ENCODE measurements at places on chromosomes 12 and 14. TPM values are rescaled to one million over a fixed set of nuclear protein-coding genes. Genes with fewer than 3 reads are reported as not detected.

GRCh38 chr14:71415404-71415690, 508.1 kb downstream of the PCNX1 start:
- H3K4me1 ChIP-seq = peaks cover 32% of the 10 kb centered on the region
- no peak overlapping the region for H3K27ac ChIP-seq
- H3K27me3 ChIP-seq = no peaks in the 10 kb centered on the region
- peaks cover 6% of the 10 kb centered on the region for H3K36me3 ChIP-seq
- H3K4me3 ChIP-seq = no peak overlapping the region
- DNase-seq = no peak

DNA sequence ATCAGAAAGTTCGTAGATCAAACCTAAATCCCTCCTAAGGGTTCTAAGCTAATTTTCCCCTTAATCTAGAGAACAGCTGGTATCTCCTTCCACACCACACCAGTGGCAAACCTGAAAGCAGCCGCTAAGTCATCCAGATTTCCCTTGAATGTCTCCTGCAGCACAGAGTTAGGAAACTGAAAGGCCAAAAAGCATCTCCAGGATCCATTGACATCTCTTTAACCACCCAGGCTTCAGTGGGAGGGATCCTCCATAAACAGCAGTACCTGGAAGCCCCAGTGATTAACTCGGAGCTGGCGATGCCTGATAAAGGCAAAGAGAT, 47.6 kb downstream of the CRACR2A start:
- H3K36me3 ChIP-seq = peaks cover 9% of the 10 kb centered on the region
- no peak for DNase-seq
- no peaks in the 10 kb centered on the region for H3K4me1 ChIP-seq

DNA sequence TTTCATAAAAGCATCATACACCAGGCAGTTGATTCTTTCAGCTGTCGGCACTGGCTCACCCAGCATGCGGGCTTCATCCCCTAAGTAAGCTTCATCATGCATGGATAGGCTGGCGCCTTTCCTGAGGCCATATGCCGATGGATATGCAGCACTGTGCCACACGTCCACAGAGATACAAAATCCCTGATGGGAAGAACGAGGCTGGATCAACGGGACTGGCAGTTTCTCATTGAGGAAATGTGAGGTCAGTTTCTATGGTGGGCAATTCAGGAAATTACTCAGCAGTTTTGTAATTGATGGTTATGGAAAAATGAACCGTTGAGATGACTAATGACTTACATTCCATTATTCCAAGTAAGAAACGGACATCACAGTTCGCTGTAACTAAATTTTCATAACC, 453.8 kb downstream of the TMEM121 start:
- no peaks in the 10 kb centered on the region for H3K36me3 ChIP-seq
- H3K27me3 ChIP-seq = no peaks in the 10 kb centered on the region

DNA sequence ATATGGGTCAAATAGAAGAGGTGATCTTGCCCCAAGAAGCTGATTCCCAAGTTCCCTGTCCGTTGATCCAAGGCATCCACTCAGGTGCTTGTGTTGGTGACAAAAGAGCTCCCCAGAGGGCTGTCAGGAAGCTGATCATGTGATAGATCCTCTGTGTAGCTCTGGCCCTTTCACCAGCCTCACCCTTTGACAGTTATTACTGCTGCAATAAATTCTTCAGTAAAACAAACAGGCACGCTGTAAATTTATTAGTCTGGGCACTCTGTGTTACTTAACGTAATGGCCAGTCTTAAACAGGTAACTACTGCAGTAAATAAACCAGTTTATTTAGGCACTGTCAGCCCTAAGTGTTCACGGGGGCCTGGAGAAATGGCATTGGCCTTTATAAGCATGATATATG, 473.9 kb downstream of the BCL11B start:
- H3K36me3 ChIP-seq = peaks cover 2% of the 10 kb centered on the region
- DNase-seq = no peak
- no peaks in the 10 kb centered on the region for H3K27me3 ChIP-seq
- no peaks in the 10 kb centered on the region for H3K4me1 ChIP-seq

The RGS6 gene
- total RNA-seq = 2.5 TPM

The HSPB8 gene
- total RNA-seq = not detected

- no peaks in the 10 kb centered on the region for H3K36me3 ChIP-seq
- no peak overlapping the region for H3K27ac ChIP-seq
- no peak overlapping the region for H3K4me3 ChIP-seq
- DNase-seq = no peak
- peaks cover 70% of the 10 kb centered on the region for H3K27me3 ChIP-seq
Observed at GRCh38 chr12:95764848-95765247, 25.7 kb downstream of the NTN4 start.

DNA sequence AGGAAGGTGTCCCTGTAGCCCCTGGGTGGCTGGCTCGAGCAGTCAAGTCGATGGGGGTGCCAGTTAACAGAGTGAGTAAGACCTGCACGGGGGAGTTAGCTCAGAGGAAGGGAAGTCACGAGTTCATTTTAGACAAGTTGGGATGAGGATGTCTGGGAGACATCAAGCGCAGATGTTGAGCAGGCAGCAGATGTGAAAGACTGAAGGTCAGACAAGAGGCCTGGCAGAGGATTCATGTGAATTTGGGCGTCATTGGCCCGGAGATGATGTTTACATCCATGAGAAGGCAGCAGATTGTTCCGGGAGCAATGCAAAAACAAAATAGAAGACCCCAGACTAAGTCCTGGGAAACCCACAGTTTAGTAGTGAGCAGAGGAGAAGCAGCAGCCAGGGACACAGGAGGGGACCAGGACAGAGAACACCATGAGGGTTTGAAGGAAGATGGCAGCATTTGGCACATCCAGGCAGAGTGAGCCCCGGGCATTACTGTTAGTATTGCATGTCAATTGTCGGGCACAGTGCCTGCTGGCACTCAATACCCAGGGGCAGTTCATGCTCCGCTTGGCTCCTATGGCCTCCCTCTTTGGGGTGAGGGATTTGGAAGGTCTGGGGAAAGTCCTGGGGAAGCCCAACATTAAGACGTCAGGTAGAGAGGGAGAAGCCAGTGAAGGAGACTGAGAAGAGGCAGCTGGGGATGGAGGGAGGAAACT, 15.1 kb downstream of the LTBP2 start:
- H3K27me3 ChIP-seq = no peaks in the 10 kb centered on the region
- no peak overlapping the region for H3K27ac ChIP-seq
- no peaks in the 10 kb centered on the region for H3K4me1 ChIP-seq
- H3K4me3 ChIP-seq = no peak overlapping the region
- no peak for DNase-seq

- H3K4me3 ChIP-seq = no peak overlapping the region
- no peak for DNase-seq
- H3K4me1 ChIP-seq = peaks cover 21% of the 10 kb centered on the region
Observed at GRCh38 chr12:2297004-2297403, 244.2 kb downstream of the CACNA1C start.

GRCh38 chr14:65824285-65824977, 411.9 kb downstream of the FUT8 start:
- DNase-seq = peak; percentile 60
- no peak overlapping the region for H3K4me3 ChIP-seq
- H3K36me3 ChIP-seq = no peaks in the 10 kb centered on the region
- no peaks in the 10 kb centered on the region for H3K27me3 ChIP-seq
- no peaks in the 10 kb centered on the region for H3K4me1 ChIP-seq

DNA sequence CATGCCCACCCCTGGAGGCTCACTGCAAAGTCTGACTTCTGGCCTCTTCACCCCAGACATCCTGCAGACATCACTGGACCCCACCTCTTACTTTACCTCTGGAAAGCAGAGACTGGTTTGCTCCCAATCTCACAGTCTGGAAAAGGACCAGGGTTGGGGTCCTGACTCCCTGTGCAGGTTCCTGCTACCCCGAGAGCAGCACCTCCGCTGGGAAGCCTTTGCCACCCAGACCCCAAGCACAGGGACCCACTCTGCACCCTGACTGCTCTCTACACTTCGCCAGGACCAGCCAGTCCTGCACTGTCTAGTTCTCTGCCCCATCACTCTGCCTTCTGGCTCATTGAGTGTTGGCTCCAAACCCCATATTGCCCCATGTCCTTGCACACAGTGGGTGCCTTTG, 16.0 kb downstream of the FOXN4 start:
- H3K27ac ChIP-seq = no peak overlapping the region
- DNase-seq = no peak
- H3K36me3 ChIP-seq = no peaks in the 10 kb centered on the region
- H3K27me3 ChIP-seq = peaks cover 24% of the 10 kb centered on the region
- no peak overlapping the region for H3K4me3 ChIP-seq

The SIRT4 gene
- 4.9 TPM for total RNA-seq

The TSPAN19 gene
- not detected for total RNA-seq

GRCh38 chr14:92659765-92660561, 88.5 kb downstream of the LGMN start:
- no peak for DNase-seq
- H3K4me3 ChIP-seq = no peak overlapping the region
- peaks cover 80% of the 10 kb centered on the region for H3K4me1 ChIP-seq

- H3K27ac ChIP-seq = no peak overlapping the region
- no peaks in the 10 kb centered on the region for H3K4me1 ChIP-seq
- H3K36me3 ChIP-seq = no peaks in the 10 kb centered on the region
Observed at GRCh38 chr12:58435647-58436046, 484.7 kb downstream of the LRIG3 start.

The SLC17A8 gene
- total RNA-seq = not detected

The RAB15 gene
- 4.4 TPM for total RNA-seq

DNA sequence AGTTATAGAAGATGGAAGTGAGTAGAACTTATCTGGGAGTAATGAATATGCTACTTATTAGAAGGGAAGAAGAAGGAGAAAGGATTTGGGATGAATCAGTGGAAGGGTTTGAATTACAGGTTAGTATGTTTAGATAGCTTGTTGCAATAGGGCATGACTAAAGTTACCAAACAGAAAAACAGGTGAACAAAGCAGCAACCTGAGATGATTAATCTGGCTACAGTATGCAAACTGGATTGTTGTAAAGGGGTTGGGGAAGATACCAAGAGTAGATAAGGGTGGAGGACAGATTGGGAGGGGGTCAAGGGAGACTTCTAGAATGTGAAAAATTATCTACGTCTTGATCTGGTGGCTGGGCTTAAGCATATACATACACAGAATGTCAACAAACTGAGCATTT, 73.4 kb upstream of the CLEC14A start:
- no peak overlapping the region for H3K4me3 ChIP-seq
- H3K27me3 ChIP-seq = no peaks in the 10 kb centered on the region
- H3K36me3 ChIP-seq = no peaks in the 10 kb centered on the region
- no peak for DNase-seq
- H3K4me1 ChIP-seq = no peaks in the 10 kb centered on the region

DNA sequence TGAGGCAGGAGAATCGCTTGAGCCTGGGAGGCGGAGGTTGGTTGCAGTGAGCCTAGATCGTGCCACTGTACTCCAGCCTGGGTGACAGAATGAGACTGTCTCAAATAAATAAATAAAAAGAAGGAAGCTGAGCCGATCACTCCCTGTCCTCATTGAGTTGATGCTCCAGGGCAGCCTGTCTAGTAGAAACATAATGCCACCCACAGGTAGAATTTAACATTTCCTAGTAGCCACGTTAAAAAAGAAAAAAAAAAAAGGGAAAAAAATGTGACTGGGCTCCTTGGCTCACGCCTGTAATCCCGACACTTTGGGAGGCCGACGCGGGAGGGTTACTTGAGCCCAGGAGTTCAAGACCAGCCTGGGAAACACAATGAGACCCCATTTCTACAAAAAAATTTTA, 135.7 kb downstream of the SCARB1 start:
- no peak overlapping the region for H3K4me3 ChIP-seq
- peaks cover 10% of the 10 kb centered on the region for H3K27me3 ChIP-seq
- H3K27ac ChIP-seq = no peak overlapping the region
- H3K4me1 ChIP-seq = no peaks in the 10 kb centered on the region
- no peaks in the 10 kb centered on the region for H3K36me3 ChIP-seq
- DNase-seq = no peak

- DNase-seq = no peak
- no peak overlapping the region for H3K27ac ChIP-seq
- H3K27me3 ChIP-seq = no peaks in the 10 kb centered on the region
- H3K4me1 ChIP-seq = no peaks in the 10 kb centered on the region
- H3K4me3 ChIP-seq = no peak overlapping the region
- H3K36me3 ChIP-seq = no peaks in the 10 kb centered on the region
Observed at GRCh38 chr14:101087614-101088394, 184.3 kb upstream of the RTL1 start.

- H3K4me3 ChIP-seq = no peak overlapping the region
- H3K4me1 ChIP-seq = peaks cover 5% of the 10 kb centered on the region
- H3K36me3 ChIP-seq = no peaks in the 10 kb centered on the region
- no peak for DNase-seq
- H3K27ac ChIP-seq = no peak overlapping the region
- H3K27me3 ChIP-seq = no peaks in the 10 kb centered on the region
Observed at GRCh38 chr12:57133013-57133569, 4.8 kb downstream of the LRP1 start.
